Breast epithelium (tissue), 4 donors: ENCODE measurements at places on chromosomes 4 and X. TPM values are rescaled to one million over a fixed set of nuclear protein-coding genes. Genes with fewer than 3 reads are reported as not detected.
A peak's percentile ranks its signal among the peaks of the same experiment; 100 is the strongest.

GRCh38 chrX:106917830-106918500, 2.2 kb upstream of the CLDN2 start:
- DNase-seq, result no peak
- H3K27me3 ChIP-seq, result peaks cover 67% of the 10 kb centered on the region
- no peak overlapping the region for H3K4me3 ChIP-seq
- no peaks in the 10 kb centered on the region for H3K36me3 ChIP-seq
- no peak overlapping the region for H3K27ac ChIP-seq

GRCh38 chr4:113811359-113811758, 49.8 kb upstream of the CAMK2D start:
- H3K36me3 ChIP-seq, result no peaks in the 10 kb centered on the region
- H3K4me3 ChIP-seq, result no peak overlapping the region
- no peaks in the 10 kb centered on the region for H3K4me1 ChIP-seq
- DNase-seq, result no peak

- H3K4me3 ChIP-seq, result no peak overlapping the region
- H3K36me3 ChIP-seq, result no peaks in the 10 kb centered on the region
- no peak overlapping the region for H3K27ac ChIP-seq
- H3K27me3 ChIP-seq, result no peaks in the 10 kb centered on the region
Observed at GRCh38 chr4:80434238-80434637, 98.7 kb downstream of the CFAP299 start.

DNA sequence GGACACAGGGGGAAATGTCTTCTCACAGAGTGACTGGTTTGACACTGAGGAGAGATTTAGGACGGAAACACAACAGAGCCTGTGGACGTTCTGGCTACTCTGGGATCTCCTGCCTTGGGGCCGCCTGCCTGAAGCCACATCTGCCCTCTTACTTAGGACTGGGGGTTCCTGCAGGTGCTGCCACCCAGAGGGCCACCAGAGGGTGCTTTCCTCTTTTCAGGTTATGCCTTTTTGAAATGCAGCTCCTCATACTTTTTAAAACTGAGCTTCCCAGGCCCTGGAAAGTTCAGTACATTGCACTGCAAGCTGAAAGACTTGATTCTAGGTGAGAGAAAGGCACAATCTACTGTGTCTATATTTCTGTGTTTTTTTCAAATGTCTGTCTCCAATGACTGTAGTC, 92.2 kb upstream of the PGRMC2 start:
- no peak for DNase-seq
- H3K36me3 ChIP-seq, result no peaks in the 10 kb centered on the region
- no peak overlapping the region for H3K27ac ChIP-seq
- H3K4me3 ChIP-seq, result no peak overlapping the region
- H3K4me1 ChIP-seq, result no peaks in the 10 kb centered on the region
- H3K27me3 ChIP-seq, result no peaks in the 10 kb centered on the region

GRCh38 chrX:32893751-32894150, 317.6 kb downstream of the DMD start:
- H3K27ac ChIP-seq, result no peak overlapping the region
- no peak for DNase-seq
- H3K36me3 ChIP-seq, result no peaks in the 10 kb centered on the region
- H3K4me1 ChIP-seq, result no peaks in the 10 kb centered on the region

DNA sequence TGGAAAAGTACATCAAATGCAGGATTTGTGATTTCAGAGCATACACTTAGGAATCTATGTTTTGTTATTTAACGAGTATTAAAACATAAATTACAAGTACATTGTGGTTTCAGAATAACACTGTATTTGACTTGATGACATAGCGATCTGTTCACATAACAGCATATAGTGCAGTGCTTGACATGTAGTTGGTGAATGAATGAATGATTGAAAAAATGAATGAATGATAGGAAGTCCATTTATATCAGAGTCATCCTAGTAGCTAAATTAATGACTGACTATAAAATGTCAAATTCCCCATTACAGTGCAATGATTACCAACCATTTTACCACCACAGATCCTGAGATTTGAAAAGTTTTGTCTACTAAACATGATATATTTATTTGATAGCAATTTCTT, 114.6 kb upstream of the FAT1 start:
- no peaks in the 10 kb centered on the region for H3K4me1 ChIP-seq
- no peak overlapping the region for H3K27ac ChIP-seq
- no peak for DNase-seq
- no peaks in the 10 kb centered on the region for H3K36me3 ChIP-seq
- no peaks in the 10 kb centered on the region for H3K27me3 ChIP-seq

DNA sequence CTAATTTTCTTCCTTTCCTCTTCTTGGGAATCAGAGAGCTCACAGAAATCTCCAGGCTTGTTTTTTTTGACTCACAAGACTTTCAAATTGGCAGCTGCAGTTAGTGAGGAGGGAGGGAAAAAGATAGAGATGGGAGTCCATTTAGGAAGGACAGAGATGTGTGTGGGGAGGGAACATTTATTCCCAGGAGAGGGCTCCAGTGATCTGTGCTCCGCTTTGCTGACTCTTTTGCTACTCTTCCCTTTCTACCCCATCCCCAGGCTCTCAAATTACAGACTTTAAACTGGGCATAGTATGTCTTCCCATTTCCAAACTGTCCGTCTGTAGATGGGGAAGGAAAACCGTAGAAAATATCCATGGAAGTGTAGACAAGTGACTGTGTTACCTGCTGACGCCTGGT, 39.1 kb upstream of the UCP1 start:
- no peak overlapping the region for H3K27ac ChIP-seq
- H3K27me3 ChIP-seq, result no peaks in the 10 kb centered on the region
- H3K4me1 ChIP-seq, result no peaks in the 10 kb centered on the region

GRCh38 chrX:104310657-104311254, 56.0 kb upstream of the ESX1 start:
- no peaks in the 10 kb centered on the region for H3K36me3 ChIP-seq
- H3K27me3 ChIP-seq, result no peaks in the 10 kb centered on the region
- no peak overlapping the region for H3K27ac ChIP-seq

The MAGEC3 gene
- total RNA-seq, result 0.44 TPM

GRCh38 chr4:168843635-168844034, 166.4 kb downstream of the CBR4 start:
- no peaks in the 10 kb centered on the region for H3K36me3 ChIP-seq
- peak; percentile 75 for DNase-seq
- H3K4me1 ChIP-seq, result peaks cover 1% of the 10 kb centered on the region
- H3K4me3 ChIP-seq, result no peak overlapping the region

DNA sequence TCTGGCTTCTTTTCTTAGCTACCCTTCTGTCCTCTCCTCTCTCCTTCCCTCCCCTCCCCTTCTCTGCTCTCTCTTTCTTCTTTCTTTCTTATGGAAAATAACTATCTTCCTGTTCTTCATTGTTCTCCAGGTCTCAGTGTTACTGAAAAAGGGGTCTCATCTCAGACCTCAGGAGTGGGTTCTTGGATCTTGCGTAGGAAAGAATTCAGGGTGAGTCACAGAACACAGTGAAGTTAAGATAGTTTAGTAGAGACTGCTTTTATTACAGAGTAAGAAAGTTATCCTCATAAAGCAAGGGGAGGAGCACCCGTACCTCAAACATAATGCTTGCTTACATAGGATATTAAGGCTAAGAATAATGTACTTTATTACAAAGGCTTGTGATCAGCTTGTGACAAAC, 31.8 kb upstream of the CWH43 start:
- DNase-seq, result no peak
- peak overlapping the region; percentile 40 for H3K27ac ChIP-seq
- no peaks in the 10 kb centered on the region for H3K4me1 ChIP-seq
- no peaks in the 10 kb centered on the region for H3K36me3 ChIP-seq
- H3K27me3 ChIP-seq, result no peaks in the 10 kb centered on the region

- no peaks in the 10 kb centered on the region for H3K36me3 ChIP-seq
- H3K27me3 ChIP-seq, result no peaks in the 10 kb centered on the region
- H3K27ac ChIP-seq, result no peak overlapping the region
- no peak overlapping the region for H3K4me3 ChIP-seq
Observed at GRCh38 chrX:30156880-30157560, 58.3 kb upstream of the MAGEB2 start.

- H3K4me1 ChIP-seq, result no peaks in the 10 kb centered on the region
- H3K27ac ChIP-seq, result no peak overlapping the region
- no peaks in the 10 kb centered on the region for H3K27me3 ChIP-seq
- H3K4me3 ChIP-seq, result no peak overlapping the region
- no peak for DNase-seq
Observed at GRCh38 chr4:79107014-79107413, 167.8 kb upstream of the PAQR3 start.

DNA sequence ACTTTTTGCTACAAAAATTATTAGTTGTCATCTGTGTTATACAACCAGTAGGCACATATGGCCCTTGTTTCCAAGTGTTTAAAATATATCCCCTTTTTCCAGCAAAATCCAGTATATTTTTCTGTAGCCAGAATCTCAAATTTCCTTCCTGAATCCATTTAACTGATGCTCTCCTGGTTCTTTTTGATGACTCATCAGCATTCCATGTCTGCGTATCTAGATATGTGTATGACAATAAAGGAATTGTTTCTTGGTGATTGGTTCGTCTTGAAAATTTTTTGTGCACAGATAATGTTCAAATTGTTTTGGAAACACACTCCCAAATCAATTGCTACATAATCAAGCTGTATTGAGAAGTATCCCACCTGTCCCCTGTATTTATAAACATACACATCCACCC, 98.3 kb downstream of the ITM2A start:
- no peaks in the 10 kb centered on the region for H3K36me3 ChIP-seq
- H3K4me3 ChIP-seq, result no peak overlapping the region
- no peak overlapping the region for H3K27ac ChIP-seq
- no peaks in the 10 kb centered on the region for H3K4me1 ChIP-seq
- no peak for DNase-seq

DNA sequence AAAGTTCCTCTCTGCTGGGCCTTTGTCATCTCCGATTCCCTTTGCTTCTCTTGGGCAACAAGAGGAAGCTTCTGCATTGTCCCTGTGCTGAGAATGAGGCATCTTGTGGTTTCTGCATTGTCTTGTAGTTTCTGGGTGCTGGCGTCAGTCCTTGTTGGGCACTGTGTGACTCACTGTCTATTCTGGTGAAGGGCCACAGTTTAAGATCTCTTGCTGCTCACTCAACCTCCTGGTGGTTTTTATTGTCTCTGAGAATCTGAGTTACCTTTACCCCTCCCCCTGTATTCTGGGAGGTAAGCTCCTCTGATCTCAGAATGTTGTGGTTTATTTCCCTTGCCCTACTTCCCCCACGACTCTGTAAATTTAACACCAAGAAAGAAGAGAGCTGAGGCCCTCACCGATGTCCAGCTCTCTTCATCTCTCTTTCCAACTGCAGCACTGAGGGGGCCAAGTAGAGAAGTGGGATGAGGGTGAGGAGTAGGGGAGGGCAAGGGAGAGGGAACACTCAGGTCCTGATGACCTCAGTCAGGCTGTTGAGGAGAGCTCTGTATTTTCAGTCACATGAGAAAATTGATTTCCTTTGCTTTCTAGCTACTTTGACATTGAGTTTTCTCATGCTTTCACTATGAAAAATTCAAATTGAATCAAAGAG, 441.6 kb upstream of the PITX2 start:
- DNase-seq, result no peak
- H3K36me3 ChIP-seq, result no peaks in the 10 kb centered on the region
- no peaks in the 10 kb centered on the region for H3K27me3 ChIP-seq
- H3K4me3 ChIP-seq, result no peak overlapping the region

- no peaks in the 10 kb centered on the region for H3K4me1 ChIP-seq
- peak overlapping the region; percentile 31 for H3K27ac ChIP-seq
- no peaks in the 10 kb centered on the region for H3K36me3 ChIP-seq
- H3K27me3 ChIP-seq, result no peaks in the 10 kb centered on the region
Observed at GRCh38 chr4:14853176-14853943, 148.9 kb upstream of the CPEB2 start.

- H3K4me1 ChIP-seq, result no peaks in the 10 kb centered on the region
- no peaks in the 10 kb centered on the region for H3K36me3 ChIP-seq
- no peak overlapping the region for H3K4me3 ChIP-seq
Observed at GRCh38 chr4:26161030-26161824, 159.6 kb upstream of the RBPJ start.

DNA sequence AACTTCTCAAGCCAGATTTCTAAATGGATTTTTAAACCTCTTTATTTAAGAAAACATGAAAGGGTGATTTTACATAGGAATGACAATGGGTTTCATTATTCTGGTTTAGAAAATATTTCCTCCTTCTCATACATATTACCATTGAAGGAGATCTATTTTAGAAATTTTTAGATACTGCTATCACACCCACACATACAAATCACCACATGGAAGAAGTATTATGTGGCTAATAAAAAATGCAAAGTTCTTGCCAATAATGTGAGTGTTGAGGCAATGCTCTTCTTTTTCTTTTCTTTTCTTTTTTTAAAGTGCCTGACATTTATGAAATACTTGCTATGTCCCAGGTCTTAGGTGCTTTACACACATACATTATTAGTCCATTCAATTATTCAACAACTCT, 6.8 kb downstream of the STAP1 start:
- H3K36me3 ChIP-seq, result no peaks in the 10 kb centered on the region
- no peak overlapping the region for H3K4me3 ChIP-seq
- H3K27ac ChIP-seq, result no peak overlapping the region

The CT47B1 gene
- total RNA-seq, result not detected

The PCDH7 gene
- total RNA-seq, result 6.1 TPM

DNA sequence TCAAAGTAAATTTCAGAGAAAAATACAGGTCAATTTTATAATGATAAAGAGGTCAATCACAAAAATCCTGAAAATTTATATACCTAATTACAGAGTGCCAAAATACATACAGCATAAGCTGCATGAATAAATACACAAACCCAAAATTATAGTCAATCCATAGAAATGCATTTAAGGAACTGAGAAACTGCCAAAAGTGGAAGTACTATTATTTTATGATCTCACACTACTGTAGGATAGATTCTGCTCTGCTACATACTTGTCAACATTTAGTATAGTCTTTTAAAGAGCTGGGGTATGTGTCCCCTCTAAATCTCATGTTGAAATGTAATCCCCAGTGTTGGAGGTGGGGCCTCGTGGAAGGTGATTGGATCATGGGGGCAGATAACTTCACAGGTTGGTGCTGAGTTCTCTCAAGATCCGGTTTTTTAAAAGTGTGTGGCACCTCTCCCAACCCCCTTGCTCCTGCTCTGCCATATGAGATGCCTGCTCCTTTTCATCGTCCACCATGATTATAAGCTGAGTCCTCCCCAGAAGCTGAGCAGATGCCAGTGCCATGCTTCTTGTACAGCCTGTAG, 31.8 kb downstream of the CHIC2 start:
- no peaks in the 10 kb centered on the region for H3K4me1 ChIP-seq
- no peak overlapping the region for H3K27ac ChIP-seq
- DNase-seq, result no peak
- no peak overlapping the region for H3K4me3 ChIP-seq

DNA sequence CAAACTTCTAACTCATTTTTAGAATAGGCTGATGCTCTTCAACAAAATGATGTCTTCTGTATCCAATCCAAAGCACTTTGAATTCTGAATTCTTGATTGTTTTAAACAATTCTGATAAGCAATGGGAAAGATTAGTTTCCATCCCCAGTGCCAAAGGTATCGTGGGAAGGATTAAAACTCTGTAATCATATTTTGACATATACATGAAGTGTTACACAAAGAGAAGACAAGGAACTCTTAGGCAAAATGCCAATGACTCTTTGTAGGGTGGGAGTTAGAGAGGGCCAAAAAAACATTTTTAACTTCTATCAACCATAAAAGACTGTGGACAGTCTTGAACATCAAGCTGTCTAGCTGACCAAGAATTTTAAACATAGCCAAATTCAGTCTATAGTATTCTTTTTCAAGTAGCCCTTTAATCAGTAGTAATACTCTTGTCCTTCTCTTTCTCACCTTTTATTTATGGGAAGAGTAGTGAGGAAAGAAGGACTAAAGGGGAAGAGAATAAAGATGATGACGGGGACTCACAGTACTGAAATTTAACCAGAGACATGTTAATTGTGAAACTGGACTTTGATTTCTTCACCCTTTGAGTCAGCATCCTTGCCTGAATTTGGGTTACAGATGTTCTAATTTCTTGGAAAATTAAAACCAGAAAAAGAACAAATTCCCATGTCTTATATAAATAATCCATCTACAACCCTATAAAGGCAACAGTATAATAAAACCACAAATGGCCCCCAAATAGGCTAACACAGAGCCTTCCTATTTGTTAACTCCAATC, 51.8 kb upstream of the VEGFD start:
- no peaks in the 10 kb centered on the region for H3K27me3 ChIP-seq
- no peaks in the 10 kb centered on the region for H3K36me3 ChIP-seq
- DNase-seq, result no peak
